ENCODE measurements at places on chromosomes 5 and 9. TPM values are rescaled to one million over a fixed set of nuclear protein-coding genes. Genes with fewer than 3 reads are reported as not detected.

GALNT12 gene
- 9.2 TPM for polyA plus RNA-seq

PIP5KL1 gene
- 2.5 TPM for polyA plus RNA-seq

ANKRD18B gene
- 1.1 TPM for polyA plus RNA-seq

- no peak for DNase-seq
These were observed 1695.1 kb upstream of the CDH6 start for GRCh38 chr5:29498412-29498811.

DNA sequence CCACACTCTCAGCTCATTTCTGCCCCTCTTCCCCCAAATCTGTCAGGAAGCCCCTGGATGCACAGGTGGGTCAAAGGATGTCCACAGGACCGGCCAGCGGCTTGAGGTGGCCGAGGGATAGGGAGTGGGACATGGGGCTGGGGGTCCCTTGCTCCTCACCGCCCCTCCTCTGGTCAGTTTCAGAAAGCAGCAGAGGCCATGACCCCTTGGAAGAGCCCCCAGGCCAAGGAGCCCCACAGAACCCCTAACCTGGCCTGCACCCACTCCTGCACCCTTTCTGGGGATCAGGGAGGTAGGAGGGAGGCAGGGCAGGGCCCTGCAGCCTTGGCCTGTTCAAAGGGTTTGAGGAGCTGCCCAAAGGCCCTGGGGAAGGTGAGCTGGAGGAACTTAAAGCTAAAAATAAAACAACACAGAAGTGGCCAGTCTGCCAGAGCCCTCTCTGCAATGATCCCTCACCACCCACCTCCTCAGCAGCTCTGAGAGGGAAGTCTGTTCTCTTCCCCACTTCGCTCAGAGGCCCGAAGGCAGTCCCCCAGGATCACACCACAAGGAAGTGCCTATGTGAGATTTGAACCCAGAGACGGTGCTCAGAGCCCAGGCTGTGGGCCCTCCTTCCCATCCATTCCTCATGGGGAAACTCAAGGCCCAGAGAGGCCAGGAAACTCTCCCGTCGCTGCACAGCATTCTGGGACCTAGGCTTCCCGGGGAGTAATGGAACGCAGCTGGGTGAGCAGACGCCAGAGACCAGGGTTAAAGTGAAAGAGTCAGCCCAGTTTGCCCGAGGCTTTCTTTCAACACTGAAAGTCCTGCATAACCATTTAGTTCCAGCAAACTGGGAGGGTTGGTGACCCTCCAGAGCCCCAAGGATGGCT is 910 bp downstream of the ENG start:
- no peak for DNase-seq

- peak; percentile 19 for DNase-seq
These were observed 11.9 kb upstream of the SRFBP1 start for GRCh38 chr5:121949885-121950284.

Measured in left renal cortex interstitium (tissue), 4 donors.